ENCODE measurements at places on chromosomes 16 and 17. TPM values are rescaled to one million over a fixed set of nuclear protein-coding genes. Genes with fewer than 3 reads are reported as not detected.

The ATP2A1 gene
- 3.3 TPM for total RNA-seq

The PARN gene
- total RNA-seq: 26.5 TPM

DNA sequence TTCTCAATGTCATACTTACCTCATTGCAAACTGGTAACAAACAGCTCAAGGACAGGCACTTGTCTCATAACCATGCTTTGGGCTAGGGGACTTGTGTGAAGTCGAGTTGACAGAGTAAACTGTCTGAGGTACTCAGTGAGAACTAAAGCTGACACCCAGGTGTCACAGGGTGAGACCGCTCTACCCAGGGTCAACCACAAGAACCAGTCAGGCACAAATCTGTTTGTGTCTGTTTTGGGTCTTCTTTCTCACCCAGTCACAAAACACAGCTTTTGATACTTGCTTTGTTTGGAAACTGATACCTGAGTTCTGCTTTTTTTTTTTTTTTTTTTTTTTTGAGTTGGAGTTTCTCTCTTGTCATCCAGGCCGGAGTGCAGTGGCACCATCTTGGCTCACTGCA is 161.1 kb downstream of the STX8 start:
- H3K4me3 ChIP-seq: no peak overlapping the region
- DNase-seq: no peak
- H3K4me1 ChIP-seq: peaks cover 13% of the 10 kb centered on the region
- no peak overlapping the region for H3K27ac ChIP-seq

DNA sequence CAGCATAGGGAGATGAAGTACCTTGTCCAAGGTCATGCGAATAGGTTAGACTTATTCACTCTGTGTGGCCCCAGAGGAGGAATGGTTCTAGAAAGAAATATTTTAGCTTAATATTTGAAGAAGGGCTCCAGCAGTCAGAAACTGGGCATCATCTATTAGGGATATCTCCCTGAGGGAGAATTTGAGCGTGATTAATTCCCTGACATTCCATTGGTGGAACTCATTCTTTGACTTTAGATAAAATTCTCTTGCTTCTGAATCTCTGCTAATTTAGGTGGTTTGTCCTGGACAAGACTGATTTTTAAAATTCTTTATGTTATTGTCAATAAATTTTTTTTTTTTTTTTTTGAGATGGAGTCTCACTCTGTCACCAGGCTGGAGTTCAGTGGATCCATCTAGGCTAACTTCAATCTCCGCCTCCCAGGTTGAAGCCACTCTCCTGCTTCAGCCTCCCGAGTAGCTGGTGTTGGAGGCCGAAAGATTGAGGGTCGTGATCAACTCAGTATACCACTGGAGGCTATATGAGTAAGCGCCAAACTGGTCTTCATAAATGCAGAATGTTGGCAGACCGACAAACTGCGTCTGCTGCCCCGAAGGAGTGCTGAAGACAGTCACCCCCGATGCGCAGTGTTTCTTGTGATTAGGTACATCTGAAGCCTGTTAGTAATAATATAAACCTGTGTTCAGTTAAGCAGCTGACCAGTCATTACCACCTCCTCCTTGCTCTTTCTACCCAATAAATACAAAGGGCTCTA is 267.9 kb upstream of the HSBP1 start:
- H3K4me3 ChIP-seq: no peak overlapping the region
- no peaks in the 10 kb centered on the region for H3K4me1 ChIP-seq
- peaks cover 27% of the 10 kb centered on the region for H3K27me3 ChIP-seq
- H3K36me3 ChIP-seq: no peaks in the 10 kb centered on the region
- no peak overlapping the region for H3K27ac ChIP-seq
- no peak for DNase-seq

DNA sequence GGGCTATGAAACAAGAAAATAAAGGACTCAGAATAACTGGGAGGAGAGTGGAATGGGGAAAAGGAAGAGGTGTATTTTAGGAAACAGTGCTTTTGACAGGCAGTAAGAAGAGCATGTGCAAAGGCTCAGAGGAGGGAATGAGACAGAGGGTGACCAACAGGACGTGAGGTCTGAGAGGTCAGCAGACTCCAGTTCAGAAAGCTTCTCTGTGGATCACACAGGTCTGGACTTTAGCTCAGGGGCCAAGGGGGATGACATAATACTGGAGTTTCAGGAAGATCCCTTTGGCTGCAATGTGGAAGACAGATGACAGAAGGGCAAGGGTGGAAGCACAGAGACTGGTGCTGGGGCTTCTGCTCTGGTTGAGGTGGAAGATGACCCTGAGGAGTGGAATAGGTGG is 489.9 kb upstream of the CDH5 start:
- no peak overlapping the region for H3K27ac ChIP-seq
- DNase-seq: no peak
- peaks cover 14% of the 10 kb centered on the region for H3K4me1 ChIP-seq
- no peaks in the 10 kb centered on the region for H3K27me3 ChIP-seq
- H3K36me3 ChIP-seq: no peaks in the 10 kb centered on the region

- no peaks in the 10 kb centered on the region for H3K27me3 ChIP-seq
- H3K4me1 ChIP-seq: peaks cover 8% of the 10 kb centered on the region
- H3K4me3 ChIP-seq: no peak overlapping the region
- no peak overlapping the region for H3K27ac ChIP-seq
- no peaks in the 10 kb centered on the region for H3K36me3 ChIP-seq
These were observed 3.1 kb upstream of the TEX19 start for GRCh38 chr17:82355770-82356427.
